ENCODE measurements at places on chromosomes 6 and 20.

DNA sequence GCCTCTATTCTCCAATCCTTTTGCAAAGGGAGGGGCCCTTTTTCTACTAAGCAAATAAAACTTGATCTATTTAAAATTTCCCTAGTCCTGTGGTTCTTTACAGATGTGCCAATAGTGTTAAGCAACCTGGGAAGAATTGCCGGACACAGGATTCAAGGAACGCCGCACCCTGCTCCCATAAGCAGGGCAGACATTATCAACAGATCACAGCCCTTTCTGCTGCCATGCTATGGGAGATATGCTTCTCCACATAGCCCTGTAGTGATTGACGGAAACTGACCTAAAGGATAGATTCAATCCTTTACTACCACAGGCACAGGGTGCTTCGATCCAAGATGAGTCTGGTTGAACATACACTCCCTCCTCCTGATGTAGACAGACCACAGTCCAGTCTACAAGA is 118.4 kb upstream of the TRAF3IP2 start:
- no peak for DNase-seq

GRCh38 chr6:77876300-77876699 is 223.5 kb downstream of the MEI4 start:
- DNase-seq = no peak

DNA sequence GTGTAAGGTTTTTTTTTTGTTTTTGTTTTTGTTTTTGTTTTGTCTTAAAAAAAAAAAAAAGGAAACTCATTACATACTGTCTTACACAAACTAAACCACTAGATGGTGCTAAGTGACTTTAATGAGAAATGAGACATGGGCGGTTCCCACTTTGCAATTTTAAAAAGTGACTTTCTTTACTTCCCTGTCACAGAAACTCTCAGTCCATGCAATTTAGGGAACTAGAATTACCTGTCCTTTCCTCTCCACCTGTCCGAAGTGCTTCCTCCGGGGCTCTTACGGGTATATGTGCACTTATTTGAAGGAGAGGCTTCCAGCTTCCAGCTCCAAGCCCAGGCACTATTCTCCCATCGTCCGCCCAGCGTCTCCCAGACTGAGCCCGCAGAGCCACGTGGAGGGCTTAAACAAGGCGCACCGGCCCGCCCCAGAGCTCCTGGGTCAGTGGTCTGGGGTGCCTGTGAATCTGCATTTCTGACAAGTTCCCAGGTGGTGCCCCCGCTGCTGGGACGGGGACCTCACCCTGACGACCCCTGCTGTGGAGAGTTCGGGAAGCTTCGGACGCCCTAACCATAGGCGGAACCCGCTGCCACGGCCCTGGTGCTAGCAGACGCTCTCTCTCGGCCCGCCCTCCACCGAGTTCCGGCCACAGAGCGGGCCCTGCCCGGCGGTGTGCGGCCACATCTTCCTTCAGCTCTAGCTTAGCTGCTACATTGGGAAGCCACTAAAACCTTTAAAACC is 26.1 kb downstream of the BFSP1 start:
- peak; percentile 46 for DNase-seq

DNA sequence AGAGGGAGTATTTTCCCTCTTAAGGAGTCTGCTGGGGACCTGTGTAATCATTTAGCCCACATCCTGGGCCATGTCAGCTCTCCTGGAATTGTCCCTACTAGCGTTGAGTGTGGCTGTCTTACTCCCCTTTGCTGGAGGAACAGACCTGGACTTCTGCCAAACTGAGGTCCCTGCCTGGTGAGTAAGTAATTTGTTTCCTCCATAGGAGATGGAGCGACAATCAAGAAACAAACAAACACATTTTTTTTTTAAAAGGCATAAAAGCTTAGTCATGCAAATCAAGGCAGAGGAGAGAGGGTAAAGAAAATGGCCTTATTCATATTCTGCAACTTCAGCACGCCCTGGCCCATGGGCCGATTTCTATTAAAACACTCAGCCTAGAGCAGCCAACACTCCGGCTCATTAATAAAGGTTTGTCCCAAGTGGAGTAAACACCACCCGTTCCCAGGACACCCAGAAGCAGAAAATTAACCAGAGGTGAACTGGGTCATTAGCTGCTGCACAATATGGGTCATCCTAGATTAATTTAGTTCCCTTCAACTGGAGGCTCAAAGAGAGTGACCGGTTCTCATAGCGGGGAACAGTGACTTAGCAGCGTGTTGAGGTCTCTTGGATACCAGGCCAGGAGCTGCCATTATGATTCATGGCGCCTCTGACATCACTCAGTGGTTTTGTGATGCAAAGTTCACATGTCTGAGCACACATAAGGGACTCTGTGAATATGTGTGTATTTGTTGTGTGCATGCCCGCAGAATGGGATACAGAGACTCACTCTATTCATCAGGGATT is 165.0 kb upstream of the SULF2 start:
- no peak for DNase-seq

GRCh38 chr6:150286912-150287311 is 81.9 kb upstream of the IYD start:
- no peak for DNase-seq

DNA sequence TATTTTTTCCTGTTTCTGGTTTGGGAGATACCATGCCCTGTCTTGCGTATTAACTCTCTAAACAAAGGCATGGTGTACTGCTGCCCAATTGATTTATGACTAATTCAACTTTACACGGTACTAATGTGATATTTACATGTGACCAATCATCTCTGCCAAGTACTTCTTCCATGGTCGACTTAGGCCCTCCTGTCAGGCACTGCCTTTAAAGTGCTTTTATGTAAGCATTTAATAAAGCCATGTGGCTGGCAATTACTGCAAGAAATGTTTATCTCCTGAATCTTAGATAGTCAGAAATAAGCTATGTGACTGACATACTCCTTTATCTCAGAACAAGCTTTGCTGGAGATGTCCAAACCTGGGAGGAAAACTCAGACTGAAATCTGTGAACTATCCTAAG is 323.4 kb downstream of the BTBD3 start:
- no peak for DNase-seq

GRCh38 chr6:48486876-48487275 is 375.9 kb upstream of the PTCHD4 start:
- DNase-seq = no peak

GRCh38 chr20:13996265-13996664 is 949 bp downstream of the MACROD2 start:
- no peak for DNase-seq

DNA sequence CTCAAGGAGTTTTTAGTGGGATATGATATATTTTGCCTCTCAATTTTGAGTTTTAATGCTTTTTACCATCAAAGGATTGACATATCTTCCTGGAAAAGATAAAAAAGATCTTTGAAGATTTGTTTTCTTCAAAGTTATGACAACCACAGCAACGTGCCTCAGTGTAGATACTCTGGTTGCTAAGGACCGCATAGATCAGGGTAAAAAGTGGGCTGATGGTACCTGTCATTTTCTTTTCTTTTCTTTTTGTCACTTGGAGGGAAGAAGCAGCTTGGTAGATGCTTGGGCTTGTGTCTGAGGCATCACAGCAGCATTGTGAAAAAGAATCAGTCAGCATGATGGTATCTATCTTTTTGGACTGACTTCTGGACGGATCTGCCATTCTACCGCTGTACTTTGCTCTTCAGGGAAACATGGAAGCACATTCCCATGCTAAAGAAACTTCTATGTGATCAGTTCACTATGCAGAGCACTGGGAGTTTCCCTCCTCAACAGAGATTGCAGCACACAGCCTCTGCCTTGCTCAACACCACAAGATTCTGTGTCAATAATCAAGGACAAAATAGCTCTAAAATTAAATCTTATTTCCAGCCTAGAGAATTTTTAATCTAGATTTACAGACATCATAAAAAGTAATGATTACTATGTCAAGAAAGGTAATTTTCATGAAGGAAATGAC is 54.8 kb upstream of the SGK1 start:
- no peak for DNase-seq

DNA sequence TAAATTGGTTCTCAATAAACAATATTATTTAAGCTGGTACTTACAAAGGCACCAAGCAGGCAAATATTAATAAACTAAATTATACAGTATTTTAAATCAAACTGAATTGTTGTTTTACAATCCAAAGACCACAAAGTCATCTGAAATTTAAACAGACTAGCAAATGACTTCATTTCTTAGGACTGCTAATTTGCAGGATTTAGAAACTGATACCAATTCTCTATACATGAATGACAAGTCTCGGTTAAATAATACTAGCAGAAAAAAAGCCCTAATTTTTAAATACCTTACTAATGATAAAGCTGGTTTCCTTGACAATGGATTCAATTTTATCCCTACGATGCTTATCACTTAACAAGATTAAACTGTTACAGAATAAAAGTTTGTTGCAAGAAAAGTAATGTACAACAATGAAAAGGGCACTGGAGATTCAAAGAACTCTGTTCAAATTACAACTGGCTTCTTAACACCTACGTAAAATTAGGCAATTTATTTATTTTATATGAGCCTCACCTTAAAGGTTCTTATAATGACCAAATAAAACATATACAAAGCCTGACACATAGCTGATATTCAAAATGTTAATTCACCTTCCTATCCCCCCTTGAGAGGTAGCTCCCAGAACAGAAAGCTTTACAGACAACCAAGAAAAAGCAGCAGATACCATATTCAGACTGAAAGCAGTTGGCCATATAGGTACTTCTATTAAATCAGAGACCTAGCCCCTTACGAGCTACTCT is 33.1 kb downstream of the HBS1L start:
- no peak for DNase-seq

DNA sequence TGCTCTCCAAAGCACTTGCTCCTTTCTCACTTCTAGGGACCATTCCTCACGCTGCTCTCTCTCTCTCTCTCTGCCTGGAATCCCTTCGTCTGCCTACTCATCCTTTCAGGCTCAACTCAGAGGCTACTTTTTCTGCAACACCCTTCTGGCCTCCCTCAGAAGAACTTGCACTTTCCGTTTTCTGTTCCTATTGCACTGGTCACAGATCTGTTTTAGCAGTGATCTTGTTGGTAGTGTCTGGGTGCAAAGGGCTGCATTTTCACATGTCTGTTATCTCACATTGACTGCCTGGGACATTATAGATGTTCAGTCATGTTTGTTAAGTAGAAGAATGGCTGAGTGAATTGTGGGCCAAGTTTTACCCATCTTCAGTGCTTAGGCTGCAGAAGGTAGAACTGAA is 63.5 kb downstream of the RIN2 start:
- DNase-seq = no peak
